NCI-H1417 (cell line): ENCODE measurements at places on chromosomes 2 and 18.

DNA sequence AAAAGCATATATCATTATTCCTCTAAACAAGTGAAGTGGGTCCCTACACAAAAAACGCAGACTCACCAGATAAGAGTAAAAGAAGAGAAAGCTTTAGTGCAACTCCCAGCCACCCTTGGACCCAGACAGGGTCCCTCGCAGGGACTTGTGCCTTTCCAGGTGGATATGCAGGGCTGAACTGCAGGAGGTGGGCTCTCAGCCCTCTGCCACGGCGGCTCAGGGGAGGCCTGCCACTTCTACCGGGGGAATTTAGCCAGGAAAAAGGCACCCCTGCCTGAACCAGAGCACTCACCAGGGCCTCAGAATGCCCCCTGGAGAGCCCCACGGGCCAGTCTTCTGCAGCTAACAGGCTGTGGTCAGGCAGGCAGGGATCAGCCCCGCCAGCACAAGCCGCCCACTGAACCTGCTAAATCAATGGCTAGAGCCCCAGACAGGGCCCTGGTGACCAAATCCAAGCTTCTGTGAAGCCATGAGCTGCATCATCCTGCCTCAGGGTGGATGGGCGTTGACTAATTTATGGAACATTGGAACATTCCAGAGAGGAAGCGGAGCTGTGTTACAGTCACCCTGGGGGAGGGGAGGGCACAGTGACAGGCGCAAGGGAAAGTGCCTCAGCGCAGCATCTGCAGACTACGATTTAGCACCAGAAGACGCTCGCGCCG is 209.3 kb downstream of the EIPR1 start:
- DNase-seq: no peak

GRCh38 chr2:102736410-102737409 is 25.1 kb upstream of the TMEM182 start:
- DNase-seq: peak; percentile 86

- no peak for DNase-seq
Observed at GRCh38 chr2:224890372-224890771, 151.9 kb downstream of the DOCK10 start.

- no peak for DNase-seq
Observed at GRCh38 chr2:216179015-216179414, 69.9 kb downstream of the XRCC5 start.

DNA sequence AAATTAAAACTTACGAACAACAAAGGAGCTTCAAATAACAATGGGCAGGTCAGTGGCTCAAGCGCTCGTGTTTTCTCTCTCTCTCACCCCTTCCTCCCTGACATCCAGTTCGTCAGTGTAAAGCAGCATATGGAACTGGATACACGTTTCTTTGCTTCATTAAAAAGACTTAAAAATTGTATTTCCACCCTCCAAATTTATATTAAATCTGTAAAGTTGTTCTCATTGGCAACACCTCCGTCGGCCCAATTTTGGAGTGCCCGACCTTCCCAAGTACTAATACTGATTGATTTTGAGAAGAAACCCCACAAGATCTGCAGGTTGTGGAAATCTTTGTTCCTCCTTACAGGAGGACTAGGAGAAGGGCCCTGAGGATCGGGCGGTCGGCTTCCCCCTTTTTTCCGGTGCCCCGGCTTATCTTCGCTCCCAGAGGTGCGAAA is 2.2 kb downstream of the TBR1 start:
- no peak for DNase-seq

- no peak for DNase-seq
Observed at GRCh38 chr2:212117926-212118325, 420.7 kb downstream of the ERBB4 start.

DNA sequence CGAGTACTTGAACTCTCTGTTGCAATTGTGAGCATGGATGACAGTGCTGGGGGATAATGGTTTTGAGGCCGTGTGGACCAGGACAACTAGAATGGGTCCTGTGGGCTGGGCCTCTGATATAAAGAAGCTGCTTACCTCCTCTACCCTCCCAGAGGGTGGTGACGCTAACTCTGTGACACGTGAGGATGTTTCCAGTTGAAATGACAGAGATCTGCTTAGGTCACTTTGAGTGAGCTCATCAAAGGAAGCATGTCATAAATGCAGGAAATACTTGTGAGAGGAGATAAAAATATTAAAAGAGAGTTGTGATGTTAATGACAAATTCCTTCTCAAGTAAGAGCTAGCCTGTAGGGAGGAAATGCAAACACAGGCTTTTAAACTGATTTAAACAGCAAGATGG is 16.4 kb downstream of the RMC1 start:
- no peak for DNase-seq

DNA sequence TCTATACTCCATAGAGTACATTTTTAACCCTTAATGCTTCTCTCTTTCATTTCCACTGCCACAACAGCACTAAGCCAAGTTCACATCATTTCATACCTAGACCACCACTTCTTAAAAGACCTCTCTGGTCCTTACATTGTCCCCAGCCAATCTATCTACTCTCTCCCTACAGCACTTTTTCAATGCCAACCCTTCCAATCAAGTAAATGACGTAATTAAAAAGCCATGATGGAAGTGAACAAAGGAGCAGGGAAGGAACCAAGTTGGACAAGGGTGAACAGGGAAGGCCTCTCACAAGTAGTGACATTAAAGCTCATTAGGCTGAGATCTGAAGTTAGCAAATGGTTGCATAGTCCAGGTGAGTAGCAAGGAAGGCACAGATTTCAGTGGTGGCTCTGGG is 195.1 kb upstream of the CCDC150 start:
- no peak for DNase-seq

- DNase-seq: no peak
Observed at GRCh38 chr18:67621906-67622305, 105.4 kb upstream of the DSEL start.

GRCh38 chr2:21245565-21245964 is 121.8 kb downstream of the TDRD15 start:
- DNase-seq: no peak

GRCh38 chr2:1538663-1539062 is 125.4 kb downstream of the TPO start:
- DNase-seq: peak; percentile 50

DNA sequence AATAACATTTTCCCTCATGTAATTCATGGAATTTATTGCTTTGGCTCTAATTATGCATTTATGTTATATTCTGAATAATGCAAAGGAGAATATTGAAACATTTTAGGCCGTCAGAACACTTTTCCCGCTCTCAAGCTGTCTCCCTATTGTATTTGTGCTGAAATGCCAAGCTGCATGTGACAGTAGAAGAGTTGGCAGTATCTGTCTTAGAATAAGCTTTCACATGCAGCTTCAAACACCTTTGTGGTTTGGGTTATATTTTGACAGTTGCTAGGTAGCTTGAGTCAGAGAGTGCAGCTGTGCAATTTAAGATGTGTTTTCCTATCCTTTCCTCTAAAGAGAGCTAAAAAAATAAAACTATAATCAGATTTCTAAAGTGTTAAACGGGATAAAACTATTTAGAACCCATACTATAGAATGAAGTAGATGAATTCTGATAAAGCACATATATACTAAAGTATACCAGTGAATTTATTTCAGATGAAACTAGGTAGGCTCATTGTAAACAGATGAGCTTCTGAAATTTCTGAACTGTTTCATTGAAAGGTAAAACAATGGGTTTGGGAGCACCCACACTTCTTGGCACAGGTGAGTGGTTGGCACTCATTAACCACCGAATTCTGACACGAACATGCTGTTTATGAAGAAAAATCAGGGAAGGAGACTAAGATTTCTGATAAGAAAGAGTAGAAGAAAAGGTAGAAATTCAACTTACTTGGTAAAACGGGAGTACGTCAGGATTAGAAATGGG is 43.4 kb downstream of the PLCL1 start:
- no peak for DNase-seq

- peak; percentile 39 for DNase-seq
Observed at GRCh38 chr18:10006311-10006893, 92.6 kb downstream of the VAPA start.

DNA sequence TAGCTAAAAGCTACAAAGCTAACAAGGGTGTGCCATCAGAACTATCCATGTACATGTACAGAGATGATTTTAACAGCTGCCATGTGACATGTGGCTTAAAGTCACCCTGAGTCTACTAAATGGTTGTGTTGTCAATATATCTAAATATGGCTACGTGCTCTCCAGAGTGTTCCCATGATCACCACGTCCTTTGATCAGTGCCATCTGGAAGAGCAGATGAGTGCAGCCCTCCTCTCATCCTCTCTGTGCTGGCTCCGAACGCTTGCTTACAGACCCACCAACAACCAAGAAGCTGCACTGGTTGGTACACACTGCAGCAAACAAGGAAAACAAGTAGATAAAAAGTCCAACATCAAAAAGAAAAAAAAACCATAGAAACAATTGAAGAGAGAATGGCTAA is 88.6 kb upstream of the NARS1 start:
- no peak for DNase-seq

GRCh38 chr2:33788044-33788443 is 188.9 kb upstream of the FAM98A start:
- no peak for DNase-seq

GRCh38 chr2:237427769-237428506 is 14.0 kb upstream of the COL6A3 start:
- no peak for DNase-seq

GRCh38 chr18:9708057-9708433 is at the start of gene RAB31:
RAB31 (plus strand) TSS chr18:9708301; CDS start chr18:9708406, 105 bp downstream.
- DNase-seq: peak; percentile 70

- DNase-seq: no peak
Observed at GRCh38 chr2:234632527-234633391, 135.9 kb upstream of the ARL4C start.

DNA sequence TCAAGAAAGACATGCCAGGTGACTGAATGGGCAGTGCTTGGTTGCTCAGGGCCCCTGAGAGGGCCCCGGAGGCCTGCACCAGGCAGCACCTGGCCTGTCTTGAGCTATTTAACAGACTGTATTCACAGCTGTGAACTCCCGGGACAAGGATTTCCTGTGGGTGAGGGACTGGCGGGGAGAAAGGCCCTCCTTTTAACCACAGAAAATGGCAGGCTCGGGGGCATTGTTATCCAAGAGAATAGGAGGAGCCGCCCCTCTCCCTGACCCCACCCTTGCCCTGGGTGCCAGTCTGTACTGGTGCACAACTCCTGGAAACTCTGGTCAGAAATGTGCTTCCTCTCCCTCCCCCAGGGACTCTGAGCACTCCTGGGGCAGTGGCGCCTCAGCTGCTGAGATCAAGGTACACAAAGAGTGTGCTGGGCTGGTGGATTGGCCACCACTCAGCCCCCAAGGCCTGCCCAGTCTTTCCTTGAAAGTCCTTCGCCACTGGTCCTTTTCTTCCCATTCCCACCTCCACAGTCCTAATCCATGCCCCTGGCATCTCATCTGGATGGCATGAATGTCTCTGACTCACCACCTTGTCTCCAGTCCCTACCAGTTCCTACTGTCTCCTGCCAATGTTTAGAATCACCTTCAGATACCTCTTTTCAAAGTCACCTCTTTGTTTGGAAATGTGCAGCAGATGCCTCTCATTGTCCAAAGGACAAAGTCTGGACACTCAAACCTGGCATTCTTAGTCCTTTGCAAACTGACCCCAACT is 19.6 kb upstream of the EPAS1 start:
- no peak for DNase-seq

- DNase-seq: no peak
Observed at GRCh38 chr2:119212139-119212800, 11.4 kb upstream of the STEAP3 start.

- DNase-seq: peak; percentile 20
Observed at GRCh38 chr2:226048611-226049010, 649.1 kb downstream of the NYAP2 start.

DNA sequence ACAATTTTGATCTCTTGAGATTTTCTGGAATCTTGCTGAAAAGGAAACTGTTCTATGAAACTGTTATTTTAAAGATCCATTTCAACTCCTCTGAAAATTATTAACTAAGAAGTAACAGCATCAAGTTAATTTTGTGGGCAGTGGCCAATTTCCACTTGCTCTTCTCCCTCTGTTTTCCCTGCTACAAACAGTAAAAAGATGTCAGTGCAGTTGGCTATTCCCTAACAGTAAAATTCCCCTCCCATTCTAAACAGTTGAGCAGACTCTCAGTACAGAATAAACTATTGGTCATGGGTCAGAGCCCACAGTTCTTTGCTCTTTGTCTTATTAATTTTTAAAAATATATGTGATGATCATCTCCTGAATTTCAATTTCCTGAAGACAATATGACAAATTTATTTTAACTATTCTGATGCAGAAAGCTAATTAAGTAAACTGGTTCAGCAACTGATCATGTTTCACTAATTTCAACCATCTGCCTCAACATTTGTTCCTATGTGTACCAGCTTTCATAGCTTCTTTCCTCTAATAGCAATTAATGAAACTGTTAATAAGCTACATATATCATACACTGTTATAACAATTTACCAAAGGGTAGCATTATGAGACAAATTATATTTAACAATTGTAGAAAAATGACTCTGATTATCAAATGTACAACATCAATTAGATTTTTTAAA is 41.1 kb upstream of the GALNT5 start:
- DNase-seq: no peak

GRCh38 chr2:206584323-206585116 is 57.8 kb upstream of the FAM237A start:
- DNase-seq: no peak

- DNase-seq: no peak
Observed at GRCh38 chr2:52386433-52387030, 1354.6 kb upstream of the NRXN1 start.

GRCh38 chr2:28748941-28749340 is 2.7 kb upstream of the PPP1CB start:
- no peak for DNase-seq

DNA sequence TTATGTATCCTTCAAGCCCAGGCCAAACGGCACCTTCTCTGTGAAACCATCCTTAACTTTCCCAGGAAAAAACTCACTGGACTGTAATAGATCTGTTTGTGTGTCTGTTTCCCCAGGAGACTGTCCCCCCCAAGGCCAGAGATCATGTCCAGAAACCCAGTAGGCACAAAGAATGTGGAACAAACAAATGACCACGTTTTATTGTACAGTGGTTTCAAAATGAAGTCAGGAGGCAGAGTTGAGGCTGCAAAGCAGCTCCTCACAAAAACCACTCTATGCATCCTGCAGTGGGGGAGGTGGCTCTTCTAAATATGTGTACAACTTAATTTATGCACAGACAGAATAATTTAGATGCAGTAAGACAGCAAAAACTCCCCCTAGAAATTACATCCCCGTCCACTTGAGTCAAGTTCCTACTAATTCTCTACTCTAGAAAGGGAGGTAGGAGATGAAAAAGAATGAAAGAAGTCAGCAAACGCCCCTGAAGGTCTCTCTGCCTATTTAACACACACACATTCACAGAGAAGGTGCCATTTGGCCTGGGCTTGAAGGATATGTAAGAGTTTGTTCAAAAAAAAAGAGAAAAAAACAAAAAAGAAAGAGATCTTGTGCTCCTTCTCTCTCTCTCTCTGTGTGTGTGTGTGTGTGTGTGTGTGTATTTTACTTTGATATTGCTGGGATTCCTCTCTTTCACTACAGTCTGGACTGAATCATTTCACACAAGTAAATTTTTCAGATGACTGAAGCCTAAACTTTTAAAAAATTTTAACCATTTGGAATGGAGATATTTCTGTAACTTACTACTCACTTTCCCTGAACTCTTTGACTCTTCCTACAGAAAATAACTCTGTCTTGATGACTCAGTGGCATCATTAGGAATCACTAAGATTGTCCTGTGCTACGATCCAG is 19.5 kb downstream of the BCL2 start:
- no peak for DNase-seq
